ENCODE measurements at places on chromosomes 4 and X.
A peak's percentile ranks its signal among the peaks of the same experiment; 100 is the strongest.

- no peak for DNase-seq
Measured at GRCh38 chr4:173365359-173365996, 5.3 kb upstream of the SAP30 start.

- no peak for DNase-seq
Measured at GRCh38 chr4:26160591-26160990, 160.2 kb upstream of the RBPJ start.

- no peak for DNase-seq
Measured at GRCh38 chr4:5638976-5639375, 69.4 kb downstream of the EVC2 start.

- peak; percentile 92 for DNase-seq
Measured at GRCh38 chrX:107716816-107717700, 58.5 kb downstream of the TSC22D3 start.

- no peak for DNase-seq
Measured at GRCh38 chr4:125398263-125399002, 83.7 kb downstream of the FAT4 start.

- DNase-seq = peak; percentile 99
Measured at GRCh38 chr4:38667085-38667893, 3.3 kb downstream of the KLF3 start.

All from hematopoietic multipotent progenitor cell treated with erythropoietin and hydrocortisone succinate and interleukin-3 and kit ligand, for 6 days (in vitro differentiated cells).